NCI-H226 (cell line): ENCODE measurements at places on chromosomes 1 and 21.
A peak's percentile ranks its signal among the peaks of the same experiment; 100 is the strongest.

- DNase-seq: no peak
These were observed 30.6 kb downstream of the ZC3H11B start for GRCh38 chr1:219582296-219582695.

- DNase-seq: no peak
These were observed 15.9 kb upstream of the POGZ start for GRCh38 chr1:151475175-151475574.

DNA sequence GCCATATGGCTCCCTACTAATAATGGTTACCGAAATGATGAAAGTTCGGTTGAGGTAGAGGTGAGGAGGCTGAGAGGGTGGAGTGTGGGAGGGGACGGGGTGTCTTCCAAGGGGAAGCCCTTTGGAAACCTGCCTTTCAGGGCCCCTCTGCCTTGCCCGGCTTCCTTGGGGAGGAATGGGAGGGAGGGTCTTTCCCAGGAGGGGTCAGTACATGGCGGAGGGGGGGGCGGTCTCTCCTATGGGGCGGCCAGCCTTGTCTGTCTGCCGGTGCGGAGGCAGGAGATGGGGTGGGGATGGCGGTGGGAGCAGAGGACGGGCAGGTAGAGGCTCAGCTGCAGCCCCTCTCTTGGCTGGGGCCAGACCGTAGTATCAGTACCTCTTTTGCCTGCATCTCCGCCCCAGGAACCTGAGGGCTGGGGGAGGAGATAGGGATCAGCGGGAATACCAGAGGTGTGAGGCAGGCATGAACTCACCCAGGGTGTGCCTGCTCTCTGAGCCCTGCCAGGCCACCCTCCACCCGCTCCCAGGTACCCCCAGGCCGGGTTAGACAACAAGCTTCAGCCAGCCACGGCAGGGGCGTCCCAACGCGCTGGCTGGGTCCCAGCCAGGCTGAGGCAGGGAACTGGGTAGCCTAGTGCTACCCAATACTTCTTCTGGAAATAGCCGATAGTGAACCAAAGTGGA, 79.4 kb upstream of the POU3F1 start:
- DNase-seq: no peak

DNA sequence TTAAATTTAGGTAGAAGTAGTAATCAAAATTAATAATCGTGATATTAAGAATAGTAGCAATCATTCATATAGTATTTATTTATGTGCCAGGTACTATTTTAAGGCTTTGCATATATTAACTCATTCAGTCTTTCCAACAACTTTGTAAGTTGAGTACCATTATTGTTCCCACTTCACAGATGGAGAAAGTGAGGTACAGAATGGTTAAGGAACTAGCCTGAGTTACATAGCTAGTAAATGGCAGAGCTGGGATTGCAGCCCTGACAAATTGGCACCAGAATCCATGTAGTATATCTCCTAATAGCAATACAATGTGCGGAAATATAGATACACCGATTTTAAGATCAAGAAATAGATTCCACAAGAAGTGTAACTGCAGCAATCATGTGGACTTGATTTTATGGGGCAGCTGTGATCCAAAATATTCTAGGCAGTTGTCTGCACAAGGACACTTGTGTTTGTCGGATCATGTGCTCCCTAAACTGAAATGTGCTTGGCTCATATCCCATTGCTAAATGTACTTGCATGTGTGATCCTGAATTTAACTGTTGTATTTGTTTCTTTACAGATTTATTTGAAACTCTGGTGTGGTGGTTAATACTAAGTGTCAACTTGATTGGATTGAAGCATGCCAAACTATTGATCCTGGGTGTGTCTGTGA, 5.8 kb upstream of the GTF2B start:
- DNase-seq: no peak

- no peak for DNase-seq
These were observed 723.9 kb downstream of the PTPRU start for GRCh38 chr1:29960156-29960755.

DNA sequence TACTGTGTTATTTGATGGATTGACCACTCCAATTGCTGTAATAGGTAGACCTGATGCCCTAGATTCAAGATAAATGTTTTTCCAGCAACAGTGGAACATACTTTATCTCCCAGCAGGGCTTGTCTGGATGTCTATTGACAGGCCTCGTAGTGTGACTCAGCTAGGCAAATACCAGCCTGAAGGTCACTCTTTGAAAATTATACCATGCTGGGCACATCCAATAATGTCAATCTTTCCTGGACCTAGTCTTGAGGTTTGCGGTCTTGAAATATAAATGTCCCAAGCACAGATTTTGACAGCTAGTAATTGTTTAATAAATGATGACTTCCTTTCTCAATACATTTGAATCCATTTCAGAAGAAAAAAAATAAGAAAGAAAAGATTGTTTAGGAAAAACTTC, 1138.0 kb upstream of the TMPRSS15 start:
- DNase-seq: no peak

GRCh38 chr1:245256528-245256927, 101.7 kb downstream of the KIF26B start:
- DNase-seq: no peak

DNA sequence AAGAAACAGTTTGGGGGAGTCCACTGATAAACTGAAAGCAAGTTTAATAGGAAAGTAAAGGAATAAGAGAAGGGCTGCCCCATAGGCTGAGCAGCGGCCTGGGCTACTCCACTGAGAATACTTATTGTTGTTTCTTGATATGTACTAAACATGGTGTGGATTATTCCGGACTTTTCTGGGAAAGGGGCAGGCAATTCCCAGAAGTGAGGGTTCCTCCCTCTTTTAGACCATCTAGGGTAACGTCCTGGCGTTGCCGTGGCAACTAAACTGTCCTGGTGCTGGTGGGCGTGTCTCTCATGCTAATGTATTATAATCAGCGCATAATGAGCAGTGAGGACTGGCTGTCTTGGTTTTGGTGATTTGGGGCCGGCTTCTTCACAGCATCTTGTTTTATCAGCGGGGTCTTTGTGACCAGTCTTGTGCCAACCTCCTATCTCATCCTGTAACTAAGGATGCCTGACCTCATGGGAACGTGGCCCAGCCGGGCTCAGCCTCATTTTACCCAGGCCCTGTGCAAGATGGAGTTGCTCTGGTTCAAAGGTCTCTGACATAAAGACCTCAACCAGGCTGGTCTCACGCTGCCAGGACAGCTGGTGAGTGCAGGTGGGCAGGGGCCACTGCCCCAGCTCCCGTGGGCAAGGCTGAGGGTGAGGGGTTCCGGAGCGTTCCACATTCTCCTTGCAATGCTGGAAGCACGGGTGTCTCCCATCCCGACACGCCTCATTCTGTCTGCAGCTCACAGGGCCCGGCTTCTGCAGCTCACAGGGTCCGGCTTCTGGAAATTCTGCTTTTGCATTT, 19.6 kb upstream of the C1orf159 start:
- no peak for DNase-seq

GRCh38 chr1:1293263-1294249, 13.3 kb downstream of the SCNN1D start:
- no peak for DNase-seq

- DNase-seq: peak; percentile 38
These were observed 1.7 kb downstream of the HHAT start for GRCh38 chr1:210330279-210330866.

- DNase-seq: no peak
These were observed 22.3 kb downstream of the XCL2 start for GRCh38 chr1:168521401-168522000.

DNA sequence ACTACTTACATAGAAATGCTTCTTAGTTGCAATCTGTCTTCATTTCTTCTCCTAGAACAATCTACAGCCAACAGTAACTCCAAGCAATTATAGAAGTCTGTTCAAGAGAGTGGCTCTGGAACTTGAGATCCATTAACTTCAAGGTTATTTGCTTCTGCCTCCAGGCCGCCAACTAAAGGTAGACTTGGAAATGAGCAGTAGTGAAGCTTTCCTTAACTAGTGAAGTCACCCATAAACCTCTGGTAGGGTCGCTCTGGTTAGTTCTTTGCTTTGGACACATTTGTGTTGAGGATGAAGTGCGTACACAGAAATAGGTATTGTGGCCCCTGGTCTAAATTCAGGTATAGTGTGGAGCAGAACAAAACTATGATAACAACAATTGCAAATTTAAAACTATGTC, 809.9 kb upstream of the RGS18 start:
- no peak for DNase-seq
